ENCODE measurements at places on chromosomes 16 and 17. TPM values are rescaled to one million over a fixed set of nuclear protein-coding genes. Genes with fewer than 3 reads are reported as not detected.

The UTS2R gene
- polyA plus RNA-seq: not detected

The NXPH3 gene
- polyA plus RNA-seq: 2.4 TPM

The LPO gene
- not detected for polyA plus RNA-seq

The KIF19 gene
- polyA plus RNA-seq: not detected

The FBXO39 gene
- polyA plus RNA-seq: not detected

The C16orf78 gene
- polyA plus RNA-seq: not detected

All from neural cell (in vitro differentiated cells).